A549 treated with CORT108297 at 1 μM for 4 hours (cell line): ENCODE measurements at places on chromosomes 2 and 18. TPM values are rescaled to one million over a fixed set of nuclear protein-coding genes. Genes with fewer than 3 reads are reported as not detected.

RAB12 gene
- 21.7 to 31.5 TPM (median 25.7 TPM) in 5 replicates for total RNA-seq

GKN1 gene
- 0.60 to 1.1 TPM (median 0.68 TPM) in 5 replicates for total RNA-seq

RUFY4 gene
- total RNA-seq = not detected in 5 replicates

TNFAIP6 gene
- 1.0 to 2.0 TPM (median 1.4 TPM) in 5 replicates for total RNA-seq

ANKRD30B gene
- 0.02 to 0.03 TPM (median 0.02 TPM) in 3 of 5 replicates, not detected in the others for total RNA-seq

HOXD4 gene
- 0.14 to 0.62 TPM (median 0.49 TPM) in 5 replicates for total RNA-seq

SLC16A14 gene
- total RNA-seq = 0.58 to 1.3 TPM (median 1.2 TPM) in 5 replicates

FBXO48 gene
- 0.49 to 0.65 TPM (median 0.53 TPM) in 5 replicates for total RNA-seq

UGT1A3 gene
- 0.07 to 0.17 TPM (median 0.13 TPM) in 3 of 5 replicates, not detected in the others for total RNA-seq

ZFP36L2 gene
- total RNA-seq = 20.1 to 30.4 TPM (median 25.8 TPM) in 5 replicates

MYCN gene
- total RNA-seq = 0.03 TPM in 1 of 5 replicates, not detected in the others

UGT1A7 gene
- total RNA-seq = 3.9 to 6.3 TPM (median 4.3 TPM) in 5 replicates

GPR39 gene
- total RNA-seq = 8.3 to 9.9 TPM (median 9.3 TPM) in 5 replicates

LIMS4 gene
- 0.29 to 1.3 TPM (median 0.87 TPM) in 5 replicates for total RNA-seq

MERTK gene
- 1.7 to 2.0 TPM (median 1.8 TPM) in 5 replicates for total RNA-seq

UBXN2A gene
- total RNA-seq = 18.2 to 23.2 TPM (median 19.8 TPM) in 5 replicates
